ENCODE measurements at places on chromosomes 5 and 9.

- no peak for DNase-seq
Measured at GRCh38 chr5:78586251-78586650, 62.3 kb downstream of the LHFPL2 start.

DNA sequence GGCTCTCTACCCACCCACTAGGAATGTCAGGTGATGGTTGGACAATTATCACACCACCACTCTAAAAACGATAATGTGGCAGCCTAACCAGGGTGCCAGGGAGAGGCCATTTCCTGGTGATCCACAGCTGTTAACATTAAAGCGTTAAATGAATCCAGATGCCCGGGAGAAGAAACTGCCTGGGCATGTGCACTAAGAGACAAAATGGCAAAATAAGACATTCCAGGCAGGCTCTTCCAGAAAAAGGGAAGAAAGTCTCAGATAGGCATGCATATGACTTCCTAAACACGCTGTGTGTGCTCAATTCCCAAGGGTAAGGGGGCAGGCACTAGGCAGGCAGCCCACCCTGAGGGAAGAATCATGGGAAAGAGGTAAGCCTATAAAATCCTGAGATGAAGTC is 4.6 kb upstream of the TXN start:
- no peak for DNase-seq

DNA sequence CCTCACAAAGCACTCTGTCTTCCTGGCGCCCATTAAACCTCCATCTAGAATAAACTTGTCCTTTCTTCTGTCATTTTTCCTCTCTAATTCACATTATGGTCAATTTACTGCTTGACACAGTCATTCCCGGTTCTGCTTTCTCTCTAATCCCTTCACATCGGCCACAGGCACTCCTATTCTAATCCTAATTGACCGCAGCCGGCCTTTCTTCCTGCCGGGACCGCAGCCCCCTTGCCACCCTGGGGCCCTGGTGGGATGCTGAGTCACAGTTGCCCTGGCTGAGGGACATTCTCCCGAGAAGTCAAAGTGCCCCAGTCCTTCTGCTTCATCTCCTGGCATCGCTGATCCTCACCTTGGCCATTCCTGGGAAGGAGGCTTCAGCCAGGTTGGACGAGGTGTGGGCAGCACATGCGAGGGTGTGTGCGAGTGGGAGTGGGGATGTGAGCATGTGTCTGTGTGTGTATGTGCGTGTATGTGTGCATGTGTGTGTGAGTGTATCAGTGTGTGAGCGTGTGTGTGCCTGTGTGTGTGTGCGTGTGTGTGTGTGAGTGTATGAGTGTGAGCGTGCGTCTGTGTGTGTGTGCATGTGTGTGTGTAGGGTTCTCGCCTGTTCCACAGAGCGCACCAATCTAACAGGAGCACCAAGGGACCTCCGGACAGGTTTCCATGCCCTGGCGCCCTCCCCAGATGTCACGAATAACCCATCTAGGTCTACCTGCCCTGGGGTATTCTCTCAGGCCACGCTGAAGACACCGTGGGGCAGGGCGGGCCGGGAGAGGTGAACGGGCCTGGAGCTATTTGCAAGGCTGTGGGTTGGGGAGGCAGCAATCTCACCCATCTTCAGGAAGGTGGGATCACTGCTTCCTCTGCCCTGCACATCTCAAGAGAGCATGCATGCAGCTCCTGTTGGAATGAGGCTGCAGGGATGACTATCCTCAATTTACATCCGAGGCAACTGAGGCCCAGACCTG is 191.2 kb downstream of the PAX5 start:
- DNase-seq = no peak

DNA sequence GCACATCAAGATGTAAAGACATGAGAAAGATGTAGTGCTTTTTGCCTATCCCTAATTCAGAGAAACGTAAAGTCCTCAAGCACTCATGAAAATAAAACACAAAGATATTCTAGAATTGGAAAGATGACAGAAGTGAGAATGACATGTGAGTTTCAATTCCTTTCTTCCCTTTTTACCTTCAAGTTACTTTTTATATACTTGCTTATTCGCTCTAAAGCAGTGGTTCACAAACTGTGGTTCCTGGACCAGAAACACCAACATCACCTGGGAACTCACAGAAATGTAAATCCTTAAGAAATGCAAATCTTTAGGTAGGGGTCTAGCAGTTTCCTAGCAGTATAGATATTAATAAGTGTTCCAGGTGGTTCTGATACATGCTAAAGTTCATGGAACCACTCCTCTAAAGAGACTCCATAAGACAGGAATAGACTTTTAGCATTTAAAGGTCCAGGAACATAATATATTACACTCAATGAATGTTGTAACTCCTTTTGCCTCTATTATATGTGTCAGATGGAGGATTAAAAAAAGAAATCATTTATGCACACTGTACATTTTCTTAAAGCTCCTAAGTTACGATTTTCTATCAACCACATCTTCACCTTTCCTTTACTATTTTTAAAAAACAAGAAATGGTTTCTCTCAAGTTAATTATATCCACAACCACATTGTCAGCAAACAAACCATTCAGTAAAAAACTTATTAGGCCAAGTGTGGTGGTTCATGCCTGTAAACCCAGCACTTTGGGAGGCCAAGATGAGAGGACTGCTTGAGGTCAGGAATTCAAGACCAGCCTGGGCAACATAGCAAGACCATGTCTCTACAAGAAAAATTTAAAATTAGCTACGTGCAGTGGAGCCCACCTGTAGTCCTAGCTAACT is 39.9 kb downstream of the ERP44 start:
- no peak for DNase-seq

DNA sequence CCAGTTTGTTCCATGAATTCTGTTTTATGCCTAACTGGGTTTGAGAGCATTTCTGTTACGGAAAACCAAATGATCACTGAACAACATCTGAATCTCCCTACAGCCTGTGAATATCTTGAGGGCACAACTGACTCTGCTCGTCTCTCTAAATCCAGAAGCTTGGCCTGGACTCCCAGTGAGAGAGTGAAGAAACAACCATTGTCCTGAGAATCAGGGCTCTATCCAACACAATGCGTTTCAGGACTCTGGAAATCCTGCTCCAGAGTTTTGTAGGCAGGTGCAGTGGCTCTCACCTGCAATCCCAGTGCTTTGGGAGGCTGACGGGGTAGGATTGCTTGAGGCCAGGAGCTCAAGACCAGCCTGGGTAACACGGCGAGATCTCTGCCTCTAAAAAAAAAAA is 7.8 kb upstream of the MVB12B start:
- no peak for DNase-seq

DNA sequence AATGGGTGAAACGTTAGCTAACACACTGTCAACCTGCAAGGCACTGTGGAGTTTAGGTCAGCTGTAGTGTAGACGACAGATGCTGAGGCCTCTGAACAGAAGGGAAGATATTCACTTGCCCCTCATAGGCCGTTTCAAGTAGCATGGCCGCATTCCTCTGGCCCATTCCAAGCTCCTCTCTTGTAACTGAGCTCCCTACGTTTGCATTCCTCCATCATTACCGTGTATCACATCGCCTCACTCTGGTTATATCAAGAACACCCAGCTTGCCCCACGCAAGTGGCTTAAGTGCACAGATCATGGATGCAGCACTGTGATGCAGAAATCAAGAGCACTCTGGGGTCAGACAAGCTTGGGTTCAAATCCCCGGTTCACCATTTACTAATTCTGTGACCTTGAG is 43.3 kb downstream of the PRELID2 start:
- no peak for DNase-seq

- DNase-seq = no peak
Measured at GRCh38 chr5:146041180-146041789, 64.1 kb downstream of the PLAC8L1 start.

DNA sequence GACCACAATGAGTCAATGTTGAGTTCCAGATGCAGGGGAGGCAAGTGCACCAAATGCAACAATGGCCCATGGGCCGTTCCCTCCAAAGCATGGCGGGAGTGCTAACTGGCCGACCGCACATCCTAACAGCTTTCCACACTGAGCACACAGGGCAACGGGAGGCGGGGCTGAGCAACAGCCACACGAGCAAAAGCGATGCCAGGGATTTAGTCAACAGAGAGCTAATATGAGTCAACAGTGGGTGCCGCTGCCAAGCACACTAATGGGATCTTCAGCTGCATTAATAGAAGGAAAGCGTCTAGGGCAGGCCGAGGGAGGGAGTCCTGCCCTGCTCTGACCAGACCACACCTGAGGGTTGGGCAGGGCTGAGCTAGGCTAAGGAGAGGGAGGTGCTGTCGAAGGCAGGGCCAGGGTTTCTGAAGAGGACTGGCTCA is 4.6 kb downstream of the EPB41L4B start:
- peak; percentile 83 for DNase-seq
